ENCODE measurements at places on chromosomes 11 and 22.

DNA sequence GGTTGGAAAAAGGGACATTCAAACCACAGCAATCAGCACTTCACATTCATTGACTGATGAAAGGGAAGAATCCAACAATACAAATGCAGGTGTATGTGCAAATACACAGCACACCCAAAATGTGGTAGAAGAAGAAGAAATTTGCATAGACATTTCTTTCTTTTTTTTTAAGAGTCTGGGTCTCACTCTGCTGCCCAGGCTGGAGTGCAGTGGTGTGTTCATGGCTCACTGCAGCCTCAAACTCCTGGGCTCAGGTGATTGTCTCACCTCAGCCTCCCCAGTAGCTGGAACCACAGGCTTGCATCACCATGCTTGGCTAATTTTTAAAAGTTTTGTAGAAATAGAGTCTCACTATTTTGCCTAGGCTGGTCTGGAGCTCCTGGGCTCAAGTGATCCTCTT is 21.9 kb downstream of the CARS1 start:
- DNase-seq, result no peak

GRCh38 chr11:65298655-65299179 is 15.9 kb upstream of the CDC42EP2 start:
- DNase-seq, result no peak

GRCh38 chr11:123450623-123451022 is 20.6 kb downstream of the GRAMD1B start:
- no peak for DNase-seq

DNA sequence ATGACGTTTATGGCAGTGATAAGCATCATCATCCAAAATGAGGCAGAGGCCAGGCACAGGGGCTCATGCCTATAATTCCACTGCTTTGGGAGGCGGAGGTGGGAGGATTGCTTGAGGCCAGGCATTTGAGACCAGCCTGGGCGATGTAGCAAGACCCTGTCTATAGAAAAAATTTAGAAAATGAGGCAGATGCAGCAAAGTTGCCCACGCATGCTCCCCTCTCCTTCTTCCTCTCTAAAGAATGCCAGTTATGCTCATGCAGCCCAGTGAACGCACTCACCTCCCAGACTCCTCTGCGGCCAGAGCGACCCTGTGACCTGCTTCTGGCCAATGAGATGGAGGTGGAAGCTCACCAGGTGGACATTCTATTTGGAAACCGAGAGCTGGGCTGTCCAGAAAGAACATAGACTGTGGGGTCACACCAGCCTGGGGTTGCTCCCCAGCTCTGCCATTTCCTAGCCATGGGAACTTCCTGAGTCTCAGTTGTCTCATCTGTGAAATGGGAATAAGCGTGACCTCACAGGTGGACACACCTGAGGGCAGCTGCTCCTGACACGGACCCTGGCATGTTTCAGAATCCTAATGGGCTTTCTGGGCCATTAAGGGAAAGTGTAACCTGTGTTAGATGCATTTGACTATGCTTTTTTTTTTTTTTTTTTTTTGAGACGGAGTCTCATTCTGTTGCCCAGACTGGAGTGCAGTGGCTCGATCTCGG is 44.9 kb downstream of the MCM5 start:
- DNase-seq, result no peak

GRCh38 chr11:117859488-117860112 is 16.9 kb downstream of the FXYD6 start:
- peak; percentile 59 for DNase-seq

DNA sequence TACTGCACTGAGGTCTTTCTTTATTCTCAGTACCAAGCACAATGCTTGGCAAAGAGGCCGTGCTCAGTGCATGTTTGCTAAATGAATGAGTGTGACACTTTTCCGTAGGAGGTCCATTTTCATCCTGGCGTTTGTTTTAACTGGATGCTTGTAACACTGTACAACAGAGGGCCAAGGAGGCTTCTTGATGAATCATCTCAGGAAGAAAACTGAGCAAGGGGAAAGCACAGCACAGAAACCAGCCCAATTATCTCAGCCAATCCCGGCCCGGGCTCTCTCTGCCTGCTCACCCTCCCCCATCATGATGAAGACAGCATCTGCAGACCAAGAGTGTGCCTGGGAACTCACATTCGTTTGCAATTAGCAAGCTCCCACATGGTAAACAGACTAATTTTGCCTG is 570.3 kb downstream of the OPCML start:
- DNase-seq, result peak; percentile 45

DNA sequence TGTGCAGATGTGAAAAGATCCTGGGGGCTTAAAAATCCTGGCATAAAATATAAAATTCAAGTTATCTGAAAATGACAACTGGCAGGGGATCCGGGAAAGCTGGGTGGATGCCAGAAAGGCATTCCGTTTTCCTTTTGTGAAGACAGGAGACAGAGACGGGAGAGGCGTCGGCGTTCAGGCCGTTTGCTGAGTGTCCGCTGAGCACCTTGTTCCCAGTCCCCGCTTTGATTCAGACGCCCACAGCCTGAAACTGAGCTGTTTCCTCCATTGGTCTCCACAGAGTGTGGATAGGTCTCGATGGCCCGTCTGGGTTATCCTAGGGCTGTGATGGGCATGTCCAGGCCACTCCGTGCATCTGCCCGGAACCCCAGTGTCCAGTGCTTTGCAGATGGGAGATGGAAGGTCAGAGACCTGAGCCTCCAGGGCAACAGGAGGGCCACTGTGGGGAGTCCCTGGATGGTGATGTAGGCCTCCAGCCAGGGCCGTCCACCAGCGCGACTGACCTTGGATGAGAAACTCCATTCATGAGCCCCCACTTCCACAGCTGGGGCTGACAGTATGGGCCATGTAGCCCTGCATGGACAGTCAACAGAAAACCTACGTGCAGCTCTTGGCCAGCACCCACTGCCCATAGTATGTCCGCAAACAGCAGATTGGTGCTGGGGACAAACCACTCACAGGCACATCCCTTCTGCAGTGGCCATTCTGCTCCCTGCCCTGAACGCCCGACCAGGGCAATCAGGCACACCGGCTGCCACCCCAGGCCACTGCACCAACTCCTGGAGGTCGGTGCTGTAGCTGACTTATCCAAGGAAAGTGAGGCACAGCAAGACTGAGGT is 11.6 kb downstream of the MRGPRF start:
- no peak for DNase-seq

- no peak for DNase-seq
Observed at GRCh38 chr22:28442264-28442710, 237.4 kb downstream of the TTC28 start.

GRCh38 chr22:46829117-46829891 is 66.9 kb downstream of the TBC1D22A start:
- no peak for DNase-seq

GRCh38 chr11:66856496-66857233 is at the start of gene LRFN4:
LRFN4 (plus strand) TSS chr11:66857064; CDS start chr11:66857745, 681 bp downstream.
- peak; percentile 51 for DNase-seq

DNA sequence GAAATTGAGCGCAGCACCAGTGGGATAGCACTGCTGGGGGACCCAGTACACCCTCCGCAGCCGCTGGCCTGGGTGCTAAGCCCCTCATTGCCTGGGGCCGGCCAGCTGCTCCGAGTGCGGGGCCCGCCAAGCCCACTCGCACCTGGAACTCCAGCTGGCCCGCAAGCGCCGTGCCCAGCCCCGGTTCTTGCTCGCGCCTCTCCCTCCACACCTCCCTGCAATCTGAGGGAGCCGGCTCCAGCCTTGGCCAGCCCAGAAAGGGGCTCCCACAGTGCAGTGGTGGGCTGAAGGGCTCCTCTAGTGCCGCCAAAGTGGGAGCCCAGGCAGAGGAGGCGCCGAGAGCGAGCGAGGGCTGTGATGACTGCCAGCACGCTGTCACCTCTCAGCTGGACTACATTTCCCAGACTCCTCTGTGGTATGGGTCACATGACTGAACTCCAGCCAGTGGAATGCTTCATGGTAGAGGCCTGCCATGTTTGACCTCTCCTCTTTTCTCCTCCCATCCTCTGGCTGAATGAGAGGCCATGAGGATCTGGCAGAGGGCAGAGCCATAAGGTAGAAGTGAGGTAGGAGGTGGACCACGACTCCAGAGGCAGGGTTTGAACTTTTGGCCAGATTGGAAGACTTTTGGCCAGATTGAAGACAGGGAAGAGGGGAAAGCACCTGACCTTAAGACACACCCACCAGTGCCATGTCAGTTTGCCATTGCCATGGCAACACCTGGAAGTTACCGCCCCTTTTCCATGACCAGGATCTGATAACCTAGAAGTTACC is 6.2 kb downstream of the MRGPRD start:
- DNase-seq, result no peak

DNA sequence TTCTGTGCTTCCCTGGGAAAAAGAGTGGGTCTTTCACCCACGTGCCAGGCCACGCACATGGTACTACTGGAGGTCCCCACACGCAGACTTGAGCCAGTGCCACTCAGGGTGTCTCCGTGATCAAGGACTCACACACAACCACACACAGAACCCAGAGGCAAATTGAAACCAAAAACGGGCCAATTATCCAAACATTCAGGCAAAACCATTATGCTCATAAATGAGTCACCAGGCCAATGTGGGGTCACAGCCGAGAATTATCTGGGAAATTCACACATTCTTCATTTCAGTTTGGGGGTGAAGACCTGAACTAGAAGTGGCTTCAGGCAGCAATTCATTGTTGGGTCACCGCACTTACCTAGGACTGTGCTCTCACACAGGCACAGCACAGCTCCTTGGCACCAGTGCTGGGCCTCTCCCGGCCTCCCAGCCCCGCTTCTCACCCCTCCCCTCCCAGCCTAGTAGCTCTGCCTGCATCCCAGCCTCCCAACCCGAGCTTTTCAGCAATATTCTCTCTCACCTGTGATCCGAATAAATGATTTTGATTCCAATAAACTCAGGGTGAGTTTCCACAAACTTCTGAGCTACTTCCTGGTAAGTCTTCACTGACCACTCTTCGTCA is 28.0 kb downstream of the ADA2 start:
- no peak for DNase-seq

DNA sequence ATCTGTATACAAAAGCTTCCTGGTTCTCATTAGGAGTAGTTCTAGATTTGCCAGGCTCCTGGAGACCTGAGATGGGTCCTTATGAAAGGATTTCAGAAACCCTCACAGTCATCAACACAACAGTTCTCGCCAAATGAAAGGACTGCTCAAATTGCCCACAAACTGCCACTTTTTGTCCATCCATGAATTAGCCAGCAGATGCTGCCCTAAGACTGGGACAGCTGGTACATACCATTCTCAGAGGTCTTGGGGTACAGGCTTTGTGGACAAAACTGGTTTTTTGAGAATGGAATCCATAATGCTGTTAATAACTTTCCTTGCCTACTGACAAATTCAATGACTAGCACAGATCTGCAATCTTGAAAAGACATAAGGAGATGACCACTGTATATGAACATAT is 23.4 kb upstream of the BDNF start:
- DNase-seq, result no peak

GRCh38 chr22:19139974-19140373 is 4.5 kb downstream of the ESS2 start:
- no peak for DNase-seq

DNA sequence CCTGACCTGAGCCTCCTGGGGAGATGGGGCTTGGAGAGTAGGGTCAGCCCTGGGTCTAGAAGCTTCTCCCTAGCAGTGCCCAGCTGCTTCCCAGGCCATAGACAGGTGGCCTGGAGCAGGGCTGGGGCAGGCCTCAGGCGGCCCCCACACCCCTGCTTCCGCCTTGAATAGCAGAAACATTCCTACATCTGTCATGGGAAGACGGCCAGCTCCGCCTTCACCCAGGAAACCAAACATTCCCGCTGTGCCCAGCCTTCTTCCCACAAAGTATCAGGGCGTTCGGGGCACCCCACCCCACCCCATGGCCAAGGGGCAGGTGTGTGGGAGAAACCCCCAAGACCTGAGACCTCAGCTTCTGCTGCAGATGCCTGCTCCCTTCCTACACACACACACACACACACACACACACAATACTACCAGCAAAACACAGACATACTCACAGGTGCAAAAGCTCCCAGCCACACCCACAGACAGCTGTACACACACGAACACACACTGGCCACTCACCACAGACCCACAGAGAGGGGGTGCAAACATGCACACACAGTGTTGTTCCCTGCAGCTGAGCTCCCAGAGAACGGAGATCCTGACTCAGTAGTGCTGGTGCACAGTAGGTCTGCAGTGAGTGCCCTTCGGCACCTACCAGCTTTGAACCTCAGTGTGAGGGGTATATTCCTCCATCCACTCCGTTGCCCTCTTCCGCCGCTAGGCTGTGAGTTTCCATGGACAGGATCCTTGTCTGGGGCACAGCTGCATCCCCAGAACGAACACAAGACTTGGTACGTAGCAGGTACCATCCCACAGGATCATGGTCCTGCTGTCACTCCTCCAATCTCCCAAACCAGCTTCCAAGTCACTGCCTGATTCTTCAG is 37.4 kb downstream of the PDGFB start:
- DNase-seq, result peak; percentile 1

- DNase-seq, result no peak
Observed at GRCh38 chr11:17607591-17608570, 60.8 kb downstream of the OTOG start.
